Ovary (tissue), 10 donors: ENCODE measurements at places on chromosomes 2 and 18.

DNA sequence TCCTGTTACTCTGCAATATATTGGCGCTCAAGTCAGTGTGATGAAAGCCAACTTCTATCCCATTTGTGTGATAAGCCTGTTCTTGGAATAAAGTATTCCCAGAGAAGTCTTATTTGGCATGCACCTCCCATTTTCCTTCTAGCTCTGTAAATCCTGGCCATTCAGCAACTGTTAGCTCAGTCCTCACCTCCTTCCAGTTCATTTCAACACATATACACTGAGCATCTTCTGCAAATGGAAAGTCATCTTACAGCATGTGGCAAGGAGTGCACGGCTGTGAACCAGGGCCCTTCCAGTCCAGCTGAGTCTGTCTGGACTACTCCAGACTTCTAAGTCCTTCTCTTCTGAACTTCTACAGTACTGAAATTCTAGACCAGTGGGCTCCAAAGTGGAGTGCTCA lies 53.1 kb downstream of the SPATS2L start:
- DNase-seq: no peak

DNA sequence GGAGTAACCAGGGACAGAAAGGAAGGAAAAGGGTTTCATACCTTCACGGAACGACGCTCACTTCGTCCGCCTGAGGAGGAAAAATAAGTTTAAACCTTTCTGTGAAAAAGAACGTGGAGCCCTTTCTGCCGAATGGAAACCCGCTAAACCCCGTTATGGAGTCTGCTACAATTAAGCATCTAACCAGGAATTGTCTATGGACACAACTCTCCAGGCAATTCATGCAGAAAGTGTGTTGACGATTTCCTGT lies 528 bp upstream of the PPP4R3B start:
- DNase-seq: no peak

DNA sequence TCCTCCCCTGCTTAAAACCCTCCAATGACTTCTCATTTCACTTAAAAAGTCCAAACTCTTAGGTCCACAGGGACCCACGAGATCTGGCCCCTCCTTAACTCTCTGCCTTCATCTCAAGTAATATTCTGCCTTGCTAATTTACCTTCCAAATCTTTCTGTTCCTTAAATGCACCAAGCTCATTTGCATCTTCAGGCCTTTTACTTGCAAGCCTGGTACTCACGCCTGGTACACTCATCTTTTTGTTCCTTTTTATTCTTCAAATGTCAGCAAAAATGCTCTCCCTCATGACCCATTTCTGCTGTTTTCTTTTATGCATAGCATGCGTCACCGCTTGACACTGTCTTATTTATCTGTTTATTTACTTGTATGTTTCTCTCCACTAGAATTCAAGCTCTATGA lies 2.7 kb upstream of the WIPF1 start:
- no peak for DNase-seq

DNA sequence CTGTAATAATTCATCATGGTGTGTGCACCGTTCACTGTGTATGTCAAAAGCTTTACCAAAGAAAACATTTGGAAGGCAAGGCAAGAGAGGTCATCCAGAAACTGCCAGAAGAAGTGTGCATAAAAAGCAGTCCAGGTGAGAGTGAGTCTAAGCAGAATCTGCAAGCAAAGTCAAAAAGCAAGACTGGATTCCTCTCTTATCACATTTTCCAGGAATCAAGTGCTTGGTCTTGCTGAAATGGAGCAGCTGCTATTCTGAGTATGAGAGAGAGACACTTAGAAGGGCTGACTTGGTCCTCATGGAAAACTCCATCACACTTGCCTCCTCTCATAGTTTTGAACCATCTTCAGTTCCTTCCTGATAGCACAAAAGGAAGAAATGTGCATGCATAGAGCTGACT lies 231.3 kb downstream of the ANAPC1 start:
- no peak for DNase-seq

GRCh38 chr2:238422285-238422684 lies 4.4 kb upstream of the ASB1 start:
- DNase-seq: no peak
